ENCODE measurements at places on chromosomes 4 and X.
A peak's percentile ranks its signal among the peaks of the same experiment; 100 is the strongest.

DNA sequence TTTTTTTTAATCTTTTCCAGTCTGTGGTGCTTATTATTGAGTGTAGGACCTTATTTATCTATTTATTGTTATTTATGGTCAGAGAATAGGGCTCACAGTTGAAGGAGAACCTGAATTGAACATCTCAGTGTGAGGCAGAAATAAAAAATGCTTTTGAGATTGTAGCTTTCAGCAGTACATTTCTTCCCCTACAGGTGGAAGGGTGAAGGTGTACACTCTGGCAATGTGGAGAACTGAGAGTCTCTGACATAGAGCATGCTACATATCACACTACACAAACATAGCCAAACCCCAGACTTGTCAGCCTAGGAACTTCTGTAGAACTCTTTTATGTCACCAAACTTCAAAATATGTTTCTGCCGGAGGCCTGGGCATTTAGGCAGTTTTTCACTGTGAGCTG, 140.2 kb downstream of the STIM2 start:
- no peak for DNase-seq

GRCh38 chr4:161936625-161937550, 226.9 kb downstream of the FSTL5 start:
- no peak for DNase-seq

DNA sequence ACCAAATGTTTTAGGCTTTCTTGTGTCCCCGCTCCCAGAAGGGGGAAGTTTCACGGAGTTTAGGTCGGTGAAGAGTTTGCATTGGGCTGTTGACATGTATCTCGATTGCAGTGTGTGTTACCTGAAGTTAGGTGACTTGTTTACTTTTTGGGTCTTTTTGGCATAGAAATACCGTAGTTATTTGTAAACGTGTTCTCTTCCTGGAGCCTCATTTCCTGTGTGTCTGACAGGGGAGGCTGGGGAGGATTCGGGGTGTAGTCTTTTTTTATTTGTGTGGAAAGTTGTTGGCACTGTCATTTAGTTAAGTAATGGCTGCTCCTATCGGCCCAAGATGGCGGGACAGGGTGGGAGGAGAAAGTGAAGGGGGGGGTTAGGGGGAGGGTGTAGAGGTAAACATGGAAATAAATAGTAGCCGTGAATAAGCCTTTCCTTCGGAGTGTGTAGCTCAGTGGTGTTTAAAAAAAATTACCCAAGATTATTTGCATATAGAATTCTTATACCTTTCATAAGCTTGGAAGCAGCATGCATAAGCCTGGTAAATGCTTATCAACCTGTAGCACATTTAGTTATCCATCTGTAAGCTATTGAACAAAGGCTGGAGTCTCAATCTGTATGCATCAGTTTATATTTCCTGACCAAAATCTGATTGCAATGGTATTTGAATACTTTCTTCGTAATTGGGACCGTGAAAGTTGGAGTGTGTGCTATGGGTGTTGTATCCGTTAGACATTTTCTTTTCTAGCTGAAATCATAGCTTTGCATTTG, 1.6 kb downstream of the KDM6A start:
- DNase-seq: no peak

DNA sequence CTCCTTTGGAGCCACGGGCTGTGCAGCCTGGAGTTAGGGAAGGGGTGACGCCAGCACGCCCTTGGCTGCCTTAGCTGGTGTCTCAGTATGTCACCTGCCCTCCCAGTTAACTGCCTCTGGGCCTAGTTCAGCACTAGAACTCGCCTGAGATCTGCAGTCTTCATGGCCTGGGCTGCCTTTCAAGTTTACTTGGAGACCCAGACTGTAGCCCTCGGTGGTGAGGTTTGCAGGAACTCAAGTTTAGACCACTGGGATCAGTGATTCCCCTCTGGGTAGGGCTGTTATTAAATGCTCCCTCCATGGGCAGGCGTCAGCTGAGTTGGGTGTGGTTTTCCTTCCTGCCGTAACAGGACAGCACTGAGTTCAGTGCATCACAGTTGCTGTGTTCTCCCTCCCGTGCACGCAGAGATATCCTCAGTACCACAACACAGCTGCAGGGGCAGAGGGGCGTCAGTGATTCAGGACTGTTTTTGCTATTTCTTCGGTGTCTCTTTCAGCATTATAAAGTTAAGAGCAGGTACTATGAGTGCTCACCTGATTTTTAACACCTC, 30.5 kb downstream of the PLAC8 start:
- DNase-seq: peak; percentile 39

DNA sequence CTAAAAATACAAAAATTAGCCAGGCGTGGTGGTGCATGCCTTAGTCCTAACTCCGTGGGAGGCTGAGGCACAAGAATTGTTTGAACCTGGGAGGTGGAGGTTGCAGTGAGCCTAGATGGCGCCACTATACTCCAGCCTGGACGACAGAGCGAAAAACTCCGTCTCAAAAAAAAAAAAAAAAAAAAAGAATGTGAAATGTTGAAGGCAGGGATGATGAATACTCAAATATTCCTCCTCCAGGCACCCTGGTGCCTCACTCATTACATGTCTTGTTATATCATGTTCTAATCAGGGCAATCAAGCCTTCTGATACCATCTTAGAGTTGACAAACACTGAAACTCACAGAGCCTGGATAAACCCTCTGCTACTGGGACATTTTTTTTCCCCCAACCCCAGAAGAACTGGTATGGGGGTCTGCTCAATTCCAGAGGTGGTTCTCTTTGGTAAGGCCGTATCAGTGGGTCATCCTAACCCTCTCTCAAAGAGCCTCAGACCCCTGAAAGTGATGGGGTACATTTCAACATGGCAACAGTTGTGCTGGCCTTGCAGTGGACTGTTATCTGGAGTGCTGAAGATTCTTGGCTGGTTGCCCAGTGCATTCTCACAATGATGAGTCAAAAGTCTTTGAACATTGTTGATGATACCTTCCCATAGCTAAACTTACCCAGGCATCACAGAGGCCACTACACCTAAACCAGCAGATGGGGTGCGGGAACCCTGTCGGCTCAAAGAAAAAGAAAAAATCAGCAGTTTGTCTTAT, 2.4 kb upstream of the SH3KBP1 start:
- DNase-seq: no peak

GRCh38 chr4:40587351-40587750, 42.3 kb downstream of the RBM47 start:
- DNase-seq: no peak

GRCh38 chrX:20829665-20830491, 544.3 kb upstream of the CNKSR2 start:
- DNase-seq: no peak

- no peak for DNase-seq
Measured at GRCh38 chr4:152094970-152095700, 334.3 kb upstream of the GATB start.

DNA sequence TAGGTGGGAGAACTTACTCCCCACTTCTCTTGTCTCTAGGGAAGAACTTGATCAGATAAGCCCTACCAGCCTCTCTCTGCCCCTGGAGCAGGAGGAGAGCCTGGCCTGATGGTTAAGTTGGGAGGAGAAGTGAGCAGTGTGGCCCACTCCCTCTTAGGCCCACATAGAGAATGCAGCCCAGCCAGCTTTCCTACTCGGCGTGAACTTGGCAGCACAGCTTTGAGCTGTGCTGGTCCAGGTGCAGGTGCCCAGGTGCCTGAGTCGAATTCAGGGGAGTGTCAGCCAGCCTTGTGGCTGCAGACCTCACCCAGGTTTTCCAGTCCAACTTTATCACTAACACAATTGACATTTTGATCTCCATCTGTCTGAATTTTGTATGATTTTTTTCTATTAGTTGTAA, 77.6 kb upstream of the PAQR3 start:
- DNase-seq: no peak

- no peak for DNase-seq
Measured at GRCh38 chrX:2536974-2537373, 36.2 kb upstream of the DHRSX start.

GRCh38 chr4:177155454-177155853, 154.2 kb upstream of the NEIL3 start:
- DNase-seq: no peak

DNA sequence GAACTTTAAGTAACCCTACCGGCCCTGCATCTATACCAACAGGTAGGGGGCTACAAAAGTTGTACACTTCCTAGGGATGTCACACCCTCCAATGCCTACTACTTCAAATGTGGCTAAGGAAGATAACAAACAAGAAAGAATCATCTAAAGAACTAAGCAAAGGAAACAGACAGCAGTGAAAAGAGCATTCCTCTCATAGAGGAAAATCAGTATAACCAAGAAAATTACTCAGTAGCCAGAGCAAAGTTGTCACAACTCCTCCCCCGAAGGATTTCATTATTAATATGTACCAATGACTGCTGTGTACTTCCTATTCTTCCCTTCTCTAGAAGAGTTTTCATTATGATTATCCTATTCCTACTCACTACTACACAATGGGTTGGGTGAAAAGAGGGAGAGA, 12.6 kb downstream of the ANKRD17 start:
- no peak for DNase-seq

DNA sequence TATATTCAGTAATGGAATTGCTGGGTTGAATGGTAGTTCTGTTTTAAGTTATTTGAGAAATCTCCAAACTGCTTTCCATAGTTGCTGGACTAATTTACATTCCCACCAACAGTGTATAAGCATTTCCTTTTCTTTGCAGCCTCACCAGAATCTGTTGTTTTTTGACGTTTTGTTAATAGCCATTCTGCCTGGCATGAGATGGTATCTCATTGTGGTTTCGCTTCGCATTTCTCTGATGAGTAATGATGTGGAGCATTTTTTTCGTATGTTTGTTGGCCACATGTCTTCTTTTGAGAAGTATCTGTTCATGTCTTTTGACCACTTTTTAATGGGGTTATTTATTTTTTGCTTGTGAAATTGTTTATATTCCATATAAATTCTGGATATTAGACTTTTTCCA, 13.6 kb upstream of the MAGED4B start:
- no peak for DNase-seq

GRCh38 chr4:1061760-1062159, 50.3 kb downstream of the FGFRL1 start:
- DNase-seq: no peak

DNA sequence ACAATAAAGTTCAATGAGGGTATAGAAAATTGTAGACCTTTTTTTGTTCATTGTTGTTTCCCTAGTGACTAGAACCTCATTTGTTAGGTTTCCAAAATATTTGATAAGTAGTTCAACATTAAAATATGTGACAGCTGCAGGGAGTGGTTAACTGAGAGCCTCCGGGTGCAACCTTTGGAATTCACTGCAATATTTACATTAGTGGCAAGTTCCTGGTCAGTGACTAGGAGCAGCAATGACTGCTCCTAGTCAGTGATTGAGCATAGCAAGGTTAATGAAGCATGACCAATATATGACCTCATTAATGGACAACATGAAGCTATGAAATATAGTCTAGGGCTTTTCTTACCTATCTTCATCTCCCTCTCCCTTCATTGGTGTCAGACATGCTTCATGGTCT, 65.8 kb upstream of the FAM47A start:
- DNase-seq: no peak

- no peak for DNase-seq
Measured at GRCh38 chrX:13693341-13693961, 4.5 kb downstream of the RAB9A start.

DNA sequence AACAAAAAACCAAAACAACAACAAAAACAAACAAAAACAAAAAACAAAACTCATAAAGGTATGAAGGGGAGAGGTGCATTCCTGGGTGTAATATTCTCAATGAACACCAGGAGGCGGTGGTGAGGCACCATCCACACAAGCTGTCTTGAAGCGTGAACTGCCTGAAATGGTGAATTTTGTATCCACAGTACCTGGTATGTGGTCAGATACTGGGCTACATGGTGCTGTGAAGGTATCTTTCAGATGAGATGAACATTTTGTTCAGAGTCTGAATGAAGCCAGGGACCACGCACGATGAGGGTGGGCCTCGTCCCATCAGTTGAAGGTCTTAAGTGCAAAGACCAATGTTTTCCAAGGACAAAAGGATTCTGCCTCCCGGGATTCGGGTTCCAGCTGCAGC, 58.5 kb downstream of the ASMT start:
- no peak for DNase-seq

GRCh38 chrX:139811942-139812629, 104.1 kb upstream of the MCF2 start:
- no peak for DNase-seq

- DNase-seq: no peak
Measured at GRCh38 chr4:73600954-73601353, 19.3 kb downstream of the RASSF6 start.

DNA sequence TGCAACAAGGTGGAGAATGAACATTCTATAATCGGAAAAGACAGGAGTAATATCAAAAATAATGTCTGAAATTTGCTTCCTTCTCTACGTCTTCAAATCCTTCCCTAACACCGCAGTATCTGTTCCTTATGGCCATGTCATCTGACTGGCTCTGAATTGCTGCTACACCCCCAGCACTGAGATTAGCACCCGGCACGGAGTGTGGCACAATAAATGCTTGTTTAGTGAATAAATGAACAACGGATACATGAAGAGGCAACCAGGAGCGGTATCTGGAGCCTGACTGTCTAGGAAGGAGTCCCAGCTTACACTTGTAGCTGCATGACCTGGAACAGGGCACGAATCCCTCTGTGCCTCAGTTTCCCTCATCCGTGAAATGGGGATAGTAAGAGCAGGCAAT, 164.3 kb downstream of the AFAP1 start:
- no peak for DNase-seq

DNA sequence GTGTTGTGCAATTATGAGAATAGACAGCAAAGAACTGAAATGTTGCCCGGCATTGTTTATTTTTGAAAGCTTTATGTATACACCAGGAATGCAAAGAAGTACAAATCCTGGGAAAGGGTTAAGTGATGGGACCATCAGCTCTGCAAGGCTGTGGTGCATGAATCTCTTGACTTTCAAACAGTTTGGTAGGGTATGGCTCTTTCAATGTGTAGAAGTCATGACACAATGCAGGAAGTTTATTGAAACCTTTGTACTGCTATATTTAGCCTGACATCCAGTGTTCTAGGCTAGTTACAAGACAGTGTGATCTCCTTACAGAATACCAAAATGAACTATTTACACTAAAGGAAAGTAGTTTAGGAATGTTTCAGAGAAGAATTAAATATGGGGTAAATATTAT, 206.8 kb upstream of the HAND2 start:
- no peak for DNase-seq

GRCh38 chr4:72566464-72566972, 2.5 kb downstream of the ADAMTS3 start:
- DNase-seq: no peak

GRCh38 chr4:140071806-140072205, 82.2 kb downstream of the MAML3 start:
- DNase-seq: peak; percentile 23

DNA sequence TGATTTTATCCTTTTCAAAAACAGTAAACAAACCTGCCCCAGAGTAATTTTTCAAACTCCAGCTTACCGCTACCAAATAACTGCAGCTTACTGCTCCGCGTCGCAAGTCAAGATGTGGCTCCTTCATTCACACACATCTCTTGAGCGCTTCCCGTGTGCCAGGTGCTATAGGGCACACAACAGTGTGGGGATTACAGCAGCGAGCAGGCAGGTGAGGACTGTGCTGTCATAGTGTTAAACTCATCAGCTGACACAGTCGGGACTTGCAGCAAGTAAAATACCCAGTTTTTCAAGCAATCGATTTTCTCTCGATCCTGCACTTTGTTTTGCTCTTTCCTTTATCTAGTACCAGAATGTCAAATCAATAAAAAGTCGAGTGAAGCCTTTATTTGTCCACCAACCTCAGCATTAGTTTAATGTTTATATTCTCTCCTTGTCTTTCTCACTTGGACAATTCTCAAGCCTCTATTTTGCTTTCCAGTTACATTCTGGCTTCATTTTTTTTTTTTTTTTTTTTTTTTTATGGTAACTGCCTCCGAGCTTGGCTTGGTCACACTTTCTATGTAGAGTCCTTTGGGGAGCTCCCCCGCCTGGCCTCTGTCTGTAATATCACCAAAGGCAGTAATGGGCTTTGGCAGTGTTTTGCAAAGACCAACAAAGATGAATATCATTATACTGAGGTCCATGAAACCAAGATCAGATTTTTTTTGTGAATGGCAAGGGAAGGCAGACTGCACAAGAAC, 8.3 kb upstream of the ASB5 start:
- no peak for DNase-seq

All from stimulated activated CD8-positive, alpha-beta memory T cell treated with anti-CD3 and anti-CD28 coated beads, Interleukin-2, amount 100 ng/mL, for 1 hour (primary cell).